CD4-positive, alpha-beta T cell treated with Interferon gamma for 1 hour (primary cell): ENCODE measurements at places on chromosomes 12 and 14.
A peak's percentile ranks its signal among the peaks of the same experiment; 100 is the strongest.

GRCh38 chr12:82635263-82635662 is 51.4 kb upstream of the TMTC2 start:
- no peak for DNase-seq

- DNase-seq: no peak
Observed at GRCh38 chr12:124938108-124938507, 23.7 kb upstream of the UBC start.

GRCh38 chr12:22978962-22979361 is 354.0 kb downstream of the ETNK1 start:
- DNase-seq: no peak

DNA sequence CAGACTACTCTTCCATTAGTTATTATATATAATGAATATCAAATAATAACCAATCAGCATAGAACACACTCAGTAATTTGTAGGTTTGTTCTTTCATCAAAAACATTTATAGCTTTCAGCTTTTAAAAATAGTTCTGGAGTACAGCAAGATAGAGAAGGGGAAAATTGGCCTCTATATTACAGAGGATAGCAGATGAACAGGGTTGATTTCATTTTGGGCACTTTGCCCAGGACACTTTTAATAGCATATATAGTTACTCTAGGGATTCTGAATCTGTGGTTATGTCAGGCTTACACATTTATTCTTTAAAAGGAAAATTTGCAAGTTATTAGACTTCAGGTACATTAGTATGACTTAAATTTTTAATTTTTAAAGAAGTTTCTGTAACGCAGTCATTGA is 52.6 kb downstream of the IFT81 start:
- no peak for DNase-seq

DNA sequence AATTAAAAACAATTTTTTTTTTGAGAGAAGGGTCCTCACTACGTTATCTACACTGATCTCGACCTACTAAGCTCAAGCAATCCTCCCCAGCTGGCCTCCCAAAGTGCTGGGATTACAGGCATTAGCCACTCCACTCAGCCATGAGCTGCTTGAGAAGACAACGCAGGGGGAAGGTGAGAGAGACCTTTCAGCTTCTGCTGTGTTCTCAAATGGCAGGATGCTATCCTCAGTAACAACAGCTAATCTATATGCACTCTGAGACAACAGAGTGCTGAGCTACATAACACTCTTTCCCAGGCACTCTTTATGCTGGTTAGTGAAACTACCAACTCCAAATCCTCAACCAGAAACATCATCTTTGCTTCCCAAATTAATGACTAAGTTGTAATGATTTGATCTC is 526.1 kb downstream of the CCER1 start:
- no peak for DNase-seq

- DNase-seq: no peak
Observed at GRCh38 chr14:28821993-28822392, 55.4 kb downstream of the FOXG1 start.

- DNase-seq: no peak
Observed at GRCh38 chr12:116808113-116809105, 70.3 kb downstream of the RNFT2 start.

- DNase-seq: no peak
Observed at GRCh38 chr14:105144666-105145380, 23.8 kb downstream of the JAG2 start.

- no peak for DNase-seq
Observed at GRCh38 chr12:88782351-88782750, 202.1 kb upstream of the KITLG start.

GRCh38 chr12:114213055-114213581 is 192.8 kb downstream of the TBX5 start:
- no peak for DNase-seq

DNA sequence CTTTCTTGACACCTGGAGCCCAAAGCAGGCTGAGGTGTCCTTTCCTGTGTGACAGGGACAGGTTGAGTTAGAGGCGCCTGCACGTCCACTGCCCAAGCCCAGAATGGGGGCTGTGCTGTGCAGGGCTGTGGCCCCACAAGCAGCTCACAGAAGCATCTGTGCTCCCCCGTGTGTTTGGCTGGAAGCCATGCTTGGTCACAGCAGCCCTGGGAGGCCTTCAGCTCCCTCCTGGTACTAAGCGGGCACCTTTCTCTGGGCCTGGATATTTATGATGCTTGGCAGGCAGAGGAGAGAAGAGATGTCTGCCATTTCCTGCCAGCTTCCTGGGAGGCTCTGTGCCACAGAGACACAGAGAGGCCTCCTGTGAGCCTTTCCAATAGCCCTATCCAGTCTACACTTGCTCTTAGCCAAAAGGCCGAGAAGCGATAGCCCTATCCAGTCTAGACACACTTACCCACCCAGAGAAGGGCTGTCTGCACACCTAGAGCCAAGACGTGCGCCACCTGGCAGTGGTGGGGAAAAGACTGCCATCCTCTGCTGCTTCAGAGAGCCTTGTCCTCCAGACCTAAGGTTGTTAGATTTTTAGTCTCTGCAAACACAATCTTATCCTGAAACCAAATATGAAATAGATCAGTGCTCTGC is 117.4 kb downstream of the GCH1 start:
- no peak for DNase-seq

GRCh38 chr12:92070864-92071445 is 74.7 kb downstream of the BTG1 start:
- peak; percentile 34 for DNase-seq

DNA sequence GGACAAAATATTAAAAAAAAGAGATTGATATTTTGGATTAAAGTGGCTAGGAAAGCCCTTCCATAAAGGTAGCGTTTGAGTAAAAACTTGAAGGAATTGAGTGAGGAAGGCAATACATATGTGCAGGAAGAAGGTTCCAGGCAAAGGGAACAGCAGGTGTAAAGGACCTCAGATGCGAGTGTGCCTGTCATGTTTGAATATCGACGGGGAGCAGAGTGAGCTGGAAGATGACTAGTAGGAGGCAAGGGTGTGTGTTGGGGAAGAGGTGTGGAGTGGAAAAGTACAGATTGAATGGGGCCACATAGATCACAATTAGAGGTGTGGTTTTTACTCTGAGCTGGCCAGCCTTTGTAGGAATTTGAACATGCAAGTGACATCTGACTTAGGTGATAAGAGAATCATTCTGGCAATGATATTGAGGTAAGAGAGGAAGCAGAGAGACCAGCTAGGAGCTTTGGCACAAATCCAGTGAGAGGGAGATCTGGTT is 15.0 kb upstream of the FBXO33 start:
- DNase-seq: no peak

DNA sequence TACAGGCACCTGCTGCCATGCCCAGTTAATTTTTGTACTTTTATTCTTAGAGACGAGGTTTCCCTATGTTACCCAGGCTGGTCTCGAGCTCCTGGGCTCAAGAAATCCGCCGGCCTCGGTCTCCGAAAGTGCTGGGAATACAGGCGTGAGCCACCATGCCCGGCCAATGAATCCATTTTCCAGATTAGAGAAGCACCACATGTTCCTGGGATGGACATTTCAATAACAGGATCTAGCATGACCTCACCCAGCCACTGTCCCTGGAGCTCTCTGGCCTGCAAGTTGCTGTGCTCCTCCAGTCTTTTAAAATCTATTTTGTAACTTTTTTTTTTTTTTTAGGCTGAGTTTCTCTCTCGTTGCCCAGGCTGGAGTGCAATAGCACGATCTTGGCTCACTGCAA is 2.2 kb downstream of the GPR132 start:
- no peak for DNase-seq

- peak; percentile 78 for DNase-seq
Observed at GRCh38 chr12:25052196-25052913, 103.5 kb upstream of the BCAT1 start.

DNA sequence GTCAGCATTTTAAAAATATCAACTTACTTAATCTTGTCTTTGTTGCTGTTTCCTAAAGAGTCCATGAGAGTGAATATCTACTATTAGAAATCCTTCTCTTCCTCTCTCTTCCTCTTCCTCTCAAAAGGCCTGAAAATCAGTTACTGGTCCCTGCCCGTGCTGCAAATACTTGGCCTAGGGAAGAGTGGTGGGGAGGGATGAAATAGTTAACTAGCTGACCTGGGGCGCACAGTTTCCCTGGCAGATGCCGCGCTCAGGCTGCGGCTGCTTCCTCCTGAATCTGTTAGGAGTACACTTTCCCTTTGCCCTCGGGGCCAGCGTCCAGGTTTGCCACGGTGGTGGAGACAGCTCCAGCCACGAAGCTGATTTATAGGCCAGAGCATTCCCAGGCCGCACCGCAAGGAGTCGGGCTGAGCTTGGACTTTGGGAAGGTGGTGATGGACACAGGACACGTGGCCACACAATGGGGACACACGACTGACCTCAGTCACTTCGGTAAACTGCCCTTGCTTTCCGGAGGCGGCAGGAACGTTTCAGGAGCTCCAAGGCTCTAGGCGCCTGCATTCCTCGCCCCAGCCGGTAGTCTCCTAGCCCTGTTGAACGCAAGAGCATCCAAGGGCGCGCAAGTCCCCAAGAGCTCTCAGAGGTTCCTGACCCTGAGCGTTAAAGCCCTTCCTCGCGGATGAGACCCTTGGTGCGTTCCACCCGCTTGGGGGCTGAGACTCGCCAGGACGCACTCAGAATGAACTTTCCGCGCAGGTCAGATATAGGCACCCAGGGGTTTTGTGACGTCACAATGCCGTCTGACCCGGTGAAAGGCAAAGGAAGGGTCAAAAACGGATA is 7.1 kb upstream of the ASCL1 start:
- no peak for DNase-seq

DNA sequence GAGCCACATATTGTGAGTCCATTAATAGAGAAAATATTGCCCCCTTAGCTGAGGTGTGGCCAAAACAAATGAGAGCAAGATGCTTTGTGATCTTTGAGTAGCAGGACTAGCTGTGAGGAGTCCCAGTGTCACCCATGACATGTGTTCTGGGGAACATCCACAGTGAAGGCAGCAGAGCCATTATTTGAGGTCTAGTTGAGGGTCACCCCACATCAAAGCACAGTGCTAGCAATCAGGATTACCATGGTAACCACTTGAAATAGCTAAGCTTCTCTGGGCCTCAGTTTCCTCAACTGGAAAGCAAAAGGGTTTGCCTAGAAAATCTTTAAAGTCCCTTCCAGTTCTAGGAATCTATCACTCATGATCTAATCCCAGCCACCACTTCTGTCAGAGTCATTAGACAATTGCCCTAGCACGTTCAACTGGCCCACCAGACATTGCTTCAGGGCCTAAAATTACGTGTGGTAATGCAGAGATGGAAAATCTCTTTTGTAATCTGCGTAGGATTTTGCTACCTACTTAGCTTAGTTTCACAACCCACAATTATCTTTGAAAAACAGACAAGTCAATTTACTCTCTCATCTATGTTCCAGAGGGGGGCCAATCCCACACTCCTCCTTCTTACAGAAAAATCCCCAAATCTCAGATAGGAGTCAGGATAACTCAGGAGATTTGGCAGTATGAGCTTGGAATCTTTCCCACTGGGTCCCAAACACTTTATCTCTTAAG is 251.2 kb upstream of the EGLN3 start:
- DNase-seq: no peak

- no peak for DNase-seq
Observed at GRCh38 chr12:104747330-104747729, 210.8 kb downstream of the SLC41A2 start.

DNA sequence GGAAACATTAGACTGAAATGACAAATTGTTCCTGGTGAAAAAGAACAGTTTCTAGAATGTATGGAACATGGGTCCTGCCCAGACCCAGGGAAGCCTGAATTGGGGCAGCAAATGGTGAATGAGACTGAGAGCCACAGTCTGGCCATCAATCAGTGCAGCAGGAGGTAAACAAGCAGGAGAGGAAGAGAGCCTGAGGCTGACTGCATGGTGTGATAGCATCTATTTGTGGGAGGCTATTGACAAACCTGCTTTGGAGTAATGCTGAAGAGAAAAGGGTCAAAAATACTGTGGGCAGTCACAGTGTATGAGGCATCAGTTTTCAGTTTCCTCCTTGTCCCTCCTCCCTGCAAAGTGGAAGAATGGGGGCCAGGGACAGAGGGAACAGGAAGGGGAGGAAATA is 136.8 kb downstream of the ANKS1B start:
- no peak for DNase-seq

GRCh38 chr12:107178776-107179175 is 85.4 kb upstream of the CRY1 start:
- peak; percentile 2 for DNase-seq

GRCh38 chr14:63781686-63782085 is 53.8 kb upstream of the SGPP1 start:
- no peak for DNase-seq

GRCh38 chr14:101992708-101993107 is 28.3 kb downstream of the DYNC1H1 start:
- peak; percentile 29 for DNase-seq

- no peak for DNase-seq
Observed at GRCh38 chr14:59293935-59294661, 105.6 kb downstream of the DAAM1 start.

- DNase-seq: no peak
Observed at GRCh38 chr12:115450710-115451109, 766.7 kb upstream of the TBX3 start.

- no peak for DNase-seq
Observed at GRCh38 chr12:122063694-122064024, 14.9 kb upstream of the MLXIP start.

DNA sequence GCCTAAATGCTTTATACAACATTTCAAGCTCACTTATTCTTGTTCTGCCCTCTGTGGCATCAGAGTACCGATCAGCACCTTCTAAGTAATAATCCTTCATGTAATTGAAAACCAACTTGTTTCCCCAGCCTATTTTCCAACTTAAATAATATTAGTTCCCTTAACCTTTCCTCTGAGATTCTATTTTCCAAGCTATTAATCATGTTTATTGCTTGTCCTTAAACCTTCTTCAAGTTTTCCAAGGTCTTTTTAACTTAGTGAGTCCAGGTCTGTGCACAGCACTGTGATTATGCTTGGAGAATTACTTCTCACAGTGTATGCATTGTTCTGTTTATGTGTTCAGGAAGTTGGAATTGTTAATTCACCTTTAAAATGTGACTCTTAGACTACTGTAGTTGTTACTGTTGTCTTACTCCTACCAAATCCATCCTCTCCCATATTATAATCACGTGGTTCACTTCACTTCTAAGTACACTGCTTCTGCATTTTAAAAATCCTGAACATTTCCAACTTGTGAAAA is 1039.3 kb upstream of the FOXG1 start:
- DNase-seq: no peak

DNA sequence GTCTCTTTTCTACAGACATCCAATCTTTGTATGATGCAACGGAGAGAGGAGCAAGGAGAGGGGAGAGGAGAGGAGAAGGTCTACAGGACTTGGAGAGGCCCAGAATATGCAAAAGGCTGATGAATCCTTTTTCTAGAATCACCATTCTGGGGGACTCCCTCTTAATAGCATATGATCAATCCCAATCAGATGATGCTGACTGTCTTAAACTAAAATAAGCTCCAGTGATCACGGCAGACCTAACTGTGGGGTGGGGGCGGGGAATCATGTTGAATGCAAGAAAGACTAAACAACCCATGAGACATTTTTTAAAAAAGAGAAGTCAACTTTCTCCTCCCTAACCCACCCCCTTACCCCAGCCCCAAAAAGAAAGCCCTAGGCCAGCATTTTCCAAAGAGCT is 33.4 kb downstream of the BTBD7 start:
- DNase-seq: no peak

GRCh38 chr12:118126119-118126757 is 9.7 kb upstream of the PEBP1 start:
- DNase-seq: no peak
